ENCODE measurements at places on chromosomes 3 and 15.

GRCh38 chr3:53287131-53287629, 31.4 kb upstream of the TKT start:
- DNase-seq: no peak

GRCh38 chr3:133943031-133943535, 47.4 kb upstream of the RAB6B start:
- DNase-seq: no peak

- no peak for DNase-seq
Measured at GRCh38 chr15:68364660-68365035, 67.3 kb downstream of the ITGA11 start.

DNA sequence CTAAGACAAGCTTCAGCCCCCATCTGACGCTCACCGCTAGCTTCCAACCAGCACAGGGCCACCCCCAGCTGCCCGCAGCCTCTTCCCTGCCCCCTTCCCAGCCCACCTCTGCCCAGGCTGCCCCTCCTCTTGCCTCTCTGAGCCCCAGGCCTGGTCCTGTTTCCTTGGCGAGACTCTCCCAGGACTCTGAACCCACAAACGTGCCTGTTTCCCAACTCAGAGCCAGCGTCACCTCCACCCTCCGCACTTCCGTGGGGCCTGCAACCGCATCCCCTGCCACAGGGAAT, 35.0 kb downstream of the ZXDC start:
- no peak for DNase-seq

DNA sequence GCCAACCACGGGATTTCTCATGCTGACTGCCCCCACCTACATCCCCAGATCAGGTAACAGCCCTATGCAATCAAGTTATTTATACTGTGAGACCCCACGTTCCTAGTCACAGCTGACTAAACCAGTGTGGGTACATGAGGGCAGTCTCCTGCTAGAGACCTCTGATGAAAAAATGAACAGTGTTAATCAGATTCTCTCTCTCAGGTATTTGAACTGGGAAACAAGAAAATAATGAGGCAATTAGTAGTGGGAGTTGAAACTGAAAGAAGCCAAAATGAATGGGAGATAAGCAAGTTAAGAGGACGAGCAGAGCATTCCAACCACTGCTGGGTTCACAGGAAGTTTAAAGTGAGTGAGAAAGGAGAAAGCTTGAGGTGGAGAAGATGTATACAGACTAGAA, 98.5 kb upstream of the MYO5C start:
- DNase-seq: no peak

DNA sequence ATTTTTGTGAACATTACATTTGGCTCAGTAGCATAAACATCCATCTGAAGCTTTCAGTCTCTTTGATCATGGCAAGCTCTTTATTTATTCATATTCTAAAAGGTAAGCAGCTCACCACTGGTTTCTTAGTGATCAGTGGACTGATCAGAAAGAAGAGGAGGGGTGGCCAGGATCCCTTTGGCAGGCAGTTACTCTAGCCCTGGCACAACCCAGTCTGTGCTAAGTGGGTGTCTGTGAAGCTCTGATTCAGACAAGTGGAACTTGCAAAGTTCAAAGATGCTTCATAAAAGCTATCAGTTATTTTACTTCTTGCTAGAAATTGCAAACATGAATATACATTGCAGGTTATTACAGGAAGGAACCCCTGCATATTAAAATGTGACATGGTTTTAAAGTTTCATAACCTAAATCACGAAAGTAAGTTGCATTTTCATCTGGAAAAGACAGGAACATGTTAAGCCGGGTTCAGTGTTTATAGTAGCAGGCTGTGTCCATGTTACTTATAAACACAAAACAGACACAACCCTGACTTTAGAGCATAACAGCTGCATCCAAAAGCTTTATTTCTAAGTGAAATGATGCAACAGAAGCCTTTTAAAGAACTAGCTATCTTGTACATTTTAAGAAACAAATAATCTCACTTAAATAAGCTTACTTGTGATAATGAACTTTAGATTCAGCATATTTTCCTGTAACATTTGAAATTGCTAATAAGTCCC, 785.3 kb downstream of the MCTP2 start:
- DNase-seq: no peak

- DNase-seq: no peak
Measured at GRCh38 chr3:134840459-134840858, 45.4 kb downstream of the EPHB1 start.

DNA sequence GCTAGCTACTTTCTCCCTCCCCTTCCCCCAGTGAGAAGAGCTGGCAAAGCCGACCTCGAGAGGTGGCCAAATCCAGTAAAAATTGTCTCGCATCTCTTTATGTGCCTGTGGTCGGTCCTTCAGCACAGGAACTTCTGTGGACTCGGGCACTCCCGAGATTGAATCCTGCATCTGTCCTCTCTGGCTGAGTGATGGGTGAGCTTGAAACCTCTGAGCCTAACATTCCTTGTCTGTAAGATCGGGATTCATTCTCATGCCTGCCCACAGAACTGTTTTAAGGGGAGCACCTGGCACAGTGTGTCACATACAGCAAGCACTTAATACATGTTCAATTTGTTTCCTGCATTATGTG, 11.3 kb downstream of the CX3CR1 start:
- DNase-seq: no peak

DNA sequence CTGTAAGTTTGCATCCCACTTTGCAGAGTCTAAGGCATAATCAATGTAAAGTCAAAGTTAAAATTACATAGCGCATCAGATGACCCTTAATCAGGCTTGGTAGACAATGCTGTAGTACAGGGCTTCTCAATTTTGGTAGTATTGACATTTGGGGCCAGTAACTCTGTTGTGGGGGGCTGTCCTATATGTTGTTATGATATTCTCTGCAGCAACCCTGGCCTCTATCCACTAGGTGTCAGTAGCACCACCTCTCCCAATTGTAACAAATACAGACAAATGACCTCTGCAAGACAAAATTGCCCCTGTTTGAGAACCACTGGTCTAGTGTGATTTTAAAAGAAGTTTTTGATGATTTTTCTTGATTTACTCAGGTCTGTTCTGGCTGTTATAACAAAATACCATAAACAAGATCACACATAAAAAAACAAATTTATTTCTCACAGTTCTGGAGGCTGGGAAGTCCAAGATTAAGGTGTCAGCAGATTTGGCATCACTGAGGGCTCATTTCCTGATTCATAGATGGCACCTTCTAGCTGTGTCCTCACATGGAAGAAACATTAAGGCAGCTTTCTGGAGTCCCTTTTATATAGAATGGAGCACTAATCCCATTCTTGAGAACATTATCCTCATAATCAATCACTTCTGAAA, 37.6 kb upstream of the SLC9A9 start:
- no peak for DNase-seq

GRCh38 chr3:112339609-112340008, 6.7 kb downstream of the CD200 start:
- no peak for DNase-seq

GRCh38 chr3:15079091-15079490, 14.0 kb upstream of the MRPS25 start:
- no peak for DNase-seq

- DNase-seq: no peak
Measured at GRCh38 chr3:50412231-50412754, 53.0 kb upstream of the TMEM115 start.

DNA sequence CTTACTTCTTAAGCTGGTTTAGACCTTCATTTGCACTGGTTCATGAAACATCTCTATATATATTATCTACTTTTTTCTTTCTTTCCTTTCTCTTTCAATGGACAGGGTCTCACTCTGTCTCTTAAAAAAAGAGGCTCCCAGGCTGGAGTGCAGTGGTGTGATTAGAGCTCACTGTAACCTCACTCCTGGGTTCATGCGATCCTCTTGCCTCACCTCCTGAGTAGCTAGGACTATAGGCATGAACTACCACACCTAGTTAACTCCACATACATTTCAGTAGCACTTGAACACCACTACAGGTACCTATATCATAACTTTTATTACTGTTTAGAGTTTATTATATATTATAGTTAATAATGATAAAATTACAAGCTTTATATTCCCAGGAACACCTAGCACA, 117.1 kb upstream of the UBP1 start:
- DNase-seq: no peak

- DNase-seq: peak; percentile 4
Measured at GRCh38 chr3:53342353-53342752, 5.0 kb downstream of the DCP1A start.

DNA sequence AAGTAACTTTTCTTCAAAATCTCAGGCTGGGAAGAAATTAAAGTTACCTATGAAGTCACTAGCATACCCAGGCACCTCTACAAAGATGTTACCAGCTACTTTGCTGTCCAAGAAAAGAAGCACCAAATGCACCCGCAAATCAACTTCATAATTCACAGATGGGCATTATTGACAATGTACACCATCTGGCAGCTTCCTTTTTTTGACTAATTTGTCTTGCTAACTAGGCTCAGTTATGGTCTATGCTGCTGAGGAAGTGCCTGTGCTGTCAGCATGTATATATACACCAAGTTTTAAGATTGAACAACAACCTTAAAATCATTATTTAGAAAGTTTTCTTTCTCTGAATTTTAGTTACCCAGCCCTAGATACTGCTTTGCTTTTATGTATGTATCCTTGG, 93.8 kb downstream of the NSUN3 start:
- DNase-seq: no peak

Data from cerebellar nuclear complex (tissue), 1 donor.